Activated T-helper 17 cell treated with anti-CD3 and anti-CD28 coated beads, Interleukin-2, amount 50 U/mL, for 72 hours (primary cell): ENCODE measurements at places on chromosomes 16 and 17. TPM values are rescaled to one million over a fixed set of nuclear protein-coding genes. Genes with fewer than 3 reads are reported as not detected.

The ACBD4 gene
- 9.8 TPM for total RNA-seq

GRCh38 chr16:64841071-64841470, 280.8 kb downstream of the CDH11 start:
- ATAC-seq = no peak

- ATAC-seq = no peak
Measured at GRCh38 chr17:12727076-12727760, 61.5 kb downstream of the MYOCD start.

- no peak for ATAC-seq
Measured at GRCh38 chr16:2505695-2506094, 8.1 kb upstream of the ATP6V0C start.

The ZFP3 gene
- 1.4 TPM for total RNA-seq

GRCh38 chr17:64126918-64127317, 3.0 kb downstream of the ERN1 start:
- ATAC-seq = no peak

GRCh38 chr16:29318037-29318436, 88.5 kb downstream of the NPIPB11 start:
- no peak for ATAC-seq

The ABCA9 gene
- not detected for total RNA-seq

DNA sequence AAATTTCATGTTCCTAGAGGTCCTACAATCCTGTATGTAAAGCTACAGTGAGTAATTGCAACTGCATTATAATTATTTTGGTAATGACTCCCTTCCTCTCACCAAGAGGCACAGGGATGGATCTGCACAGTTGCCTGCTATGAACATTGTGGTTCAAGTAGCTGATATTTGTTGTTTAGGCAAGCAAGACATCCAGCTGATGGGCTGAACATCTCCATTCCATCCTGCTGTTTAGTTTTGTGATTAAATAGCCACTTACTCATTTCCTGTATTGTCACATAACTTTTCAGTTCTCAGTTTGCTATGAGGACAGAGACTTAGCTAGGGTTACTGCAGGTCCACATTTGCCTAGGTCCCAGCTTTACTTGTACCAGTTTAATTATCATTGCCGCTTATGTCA, 181.2 kb upstream of the TBX2 start:
- ATAC-seq = peak; percentile 38

- no peak for ATAC-seq
Measured at GRCh38 chr16:51710186-51710585, 559.1 kb upstream of the SALL1 start.

DNA sequence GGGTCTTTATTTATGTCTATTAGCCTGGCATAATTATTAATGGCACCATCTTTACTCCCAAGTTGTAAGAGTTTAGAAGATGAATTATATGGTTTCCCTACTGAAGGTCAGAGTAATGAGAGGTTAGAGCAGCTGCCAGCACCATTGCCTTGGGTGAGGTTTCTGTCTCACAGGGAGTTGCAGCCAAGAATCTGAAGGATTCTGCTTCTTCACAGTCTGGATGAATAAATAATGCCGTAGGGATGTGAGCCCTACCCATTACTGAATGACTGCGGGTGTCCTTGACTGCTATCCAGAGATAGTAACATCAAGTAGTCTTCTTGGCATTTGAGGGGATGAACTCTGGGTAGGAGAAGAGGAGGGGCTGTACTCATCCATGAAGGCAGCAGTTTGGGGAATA, 52.8 kb upstream of the SMIM36 start:
- no peak for ATAC-seq

GRCh38 chr17:59093702-59094231, 12.9 kb downstream of the TRIM37 start:
- ATAC-seq = no peak

The HOXB6 gene
- 0.37 TPM for total RNA-seq

- no peak for ATAC-seq
Measured at GRCh38 chr17:70879401-70879800, 710.1 kb downstream of the KCNJ2 start.

The ST6GALNAC1 gene
- total RNA-seq = 2.5 TPM

The PLLP gene
- total RNA-seq = not detected

The ZNF764 gene
- total RNA-seq = 14.1 TPM

- peak; percentile 68 for ATAC-seq
Measured at GRCh38 chr17:7716901-7717755, at the start of gene DNAH2. Gene DNAH2, plus strand, starts transcription at chr17:7717744. Its CDS starts 1,991 bp downstream, at chr17:7719735.

DNA sequence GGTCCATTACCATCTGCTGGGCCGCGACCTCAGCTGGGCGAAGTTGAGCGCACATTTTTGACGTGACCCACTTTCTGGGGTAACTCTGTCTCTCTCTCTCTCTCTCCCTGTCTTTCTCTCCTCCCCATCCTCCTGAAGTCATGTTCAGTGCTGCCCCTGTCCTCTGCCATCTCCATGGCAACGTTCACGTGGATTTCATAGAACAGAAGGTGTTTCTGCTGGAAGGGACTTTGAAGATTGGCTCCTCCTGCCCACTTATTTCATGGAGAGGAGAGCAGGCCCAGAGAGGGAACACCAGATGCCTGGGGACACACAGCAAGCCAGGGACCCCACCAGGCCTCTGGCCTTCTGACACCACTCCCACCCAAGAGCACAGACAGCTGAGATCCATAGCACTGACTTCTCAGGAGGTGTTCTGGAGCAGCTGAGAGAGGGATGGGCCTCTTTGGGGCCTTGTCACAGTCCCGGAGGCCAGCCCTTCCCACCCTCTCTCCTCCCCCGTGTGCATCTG, 4.2 kb upstream of the CCNF start:
- ATAC-seq = no peak

The DNAH9 gene
- not detected for total RNA-seq

The CLEC19A gene
- not detected for total RNA-seq

GRCh38 chr17:8186446-8186786, 3.6 kb downstream of the BORCS6 start:
- no peak for ATAC-seq

GRCh38 chr17:9928601-9929333, 23.7 kb upstream of the RCVRN start:
- ATAC-seq = no peak

GRCh38 chr17:55177159-55177854, 87.5 kb upstream of the HLF start:
- ATAC-seq = no peak

DNA sequence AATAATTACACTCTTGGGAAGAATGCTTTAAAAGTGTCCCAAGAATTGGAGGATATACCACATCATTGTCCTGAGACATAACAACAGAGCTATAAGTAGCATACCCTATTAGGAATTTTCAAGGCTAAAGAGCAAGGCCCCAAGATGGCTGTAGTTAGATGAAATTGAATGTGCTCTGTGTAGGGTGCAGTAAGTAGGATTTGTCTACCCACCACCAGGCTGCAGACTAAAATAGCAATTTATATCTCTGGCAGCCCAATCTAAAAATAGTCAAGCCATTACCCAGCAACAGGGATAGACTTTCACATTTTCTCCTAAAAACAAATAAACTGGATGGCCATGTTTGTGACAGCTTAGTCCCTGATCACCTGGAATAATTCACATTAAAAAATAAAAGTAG, 5.6 kb downstream of the MMD start:
- no peak for ATAC-seq

The BIRC5 gene
- total RNA-seq = 104 TPM

DNA sequence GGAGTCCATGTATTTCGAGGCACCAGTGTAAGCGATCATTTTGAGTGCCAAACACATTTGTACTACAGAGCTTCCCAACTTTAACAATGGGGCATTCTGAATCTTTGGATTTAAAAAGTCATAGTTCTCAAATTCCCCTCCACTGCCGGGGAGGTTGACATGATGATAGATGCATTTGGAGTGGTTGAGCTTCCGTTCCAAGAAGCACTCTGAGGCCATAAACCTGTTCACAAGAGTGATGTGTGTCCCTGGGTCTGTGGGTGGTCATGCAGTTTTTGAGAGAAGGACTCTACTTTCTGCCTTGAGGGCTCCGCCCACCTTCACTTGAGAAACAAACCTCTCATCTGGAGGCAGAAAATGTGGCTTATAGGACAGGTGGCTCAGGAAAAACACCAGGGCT, 43.7 kb downstream of the IRX5 start:
- ATAC-seq = no peak

The TOX3 gene
- not detected for total RNA-seq

The NACA2 gene
- total RNA-seq = not detected

- ATAC-seq = no peak
Measured at GRCh38 chr16:27073733-27074132, 7.0 kb downstream of the C16orf82 start.

- no peak for ATAC-seq
Measured at GRCh38 chr16:50301626-50302471, 35.5 kb downstream of the ADCY7 start.

- no peak for ATAC-seq
Measured at GRCh38 chr16:22388101-22388644, 13.8 kb upstream of the CDR2 start.

DNA sequence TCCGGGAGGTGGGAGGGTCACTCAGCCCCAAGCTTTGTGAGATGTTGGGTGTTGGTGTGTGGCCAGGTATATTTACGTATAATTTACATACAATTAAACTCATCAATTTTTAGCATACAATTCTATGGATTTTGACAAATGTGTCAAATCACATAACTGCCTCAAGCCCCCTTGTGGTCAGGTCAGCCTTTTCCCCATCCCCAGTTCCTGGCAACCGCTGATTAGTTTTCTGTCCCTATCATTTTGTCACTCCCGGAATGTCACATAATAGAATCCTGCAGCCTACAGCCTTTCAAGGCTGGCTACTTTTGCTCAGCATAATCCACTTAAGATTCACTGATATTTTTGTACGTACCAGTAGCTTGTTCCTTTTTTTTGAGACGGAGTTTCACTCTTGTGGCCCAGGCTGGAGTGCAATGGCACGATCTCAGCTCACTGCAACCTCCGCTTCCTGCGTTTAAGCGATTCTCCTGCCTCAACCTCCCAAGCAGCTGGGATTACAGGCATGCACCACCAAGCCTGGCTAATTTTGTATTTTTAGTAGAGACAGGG, 19.3 kb upstream of the RAI1 start:
- ATAC-seq = no peak

- ATAC-seq = no peak
Measured at GRCh38 chr16:77220427-77220826, 21.2 kb downstream of the SYCE1L start.

The CHST6 gene
- not detected for total RNA-seq

The TRIM16 gene
- total RNA-seq = 13.9 TPM

The TNFSF13 gene
- 1.5 TPM for total RNA-seq

GRCh38 chr16:71492786-71493185, 3.7 kb upstream of the ZNF19 start:
- peak; percentile 46 for ATAC-seq

DNA sequence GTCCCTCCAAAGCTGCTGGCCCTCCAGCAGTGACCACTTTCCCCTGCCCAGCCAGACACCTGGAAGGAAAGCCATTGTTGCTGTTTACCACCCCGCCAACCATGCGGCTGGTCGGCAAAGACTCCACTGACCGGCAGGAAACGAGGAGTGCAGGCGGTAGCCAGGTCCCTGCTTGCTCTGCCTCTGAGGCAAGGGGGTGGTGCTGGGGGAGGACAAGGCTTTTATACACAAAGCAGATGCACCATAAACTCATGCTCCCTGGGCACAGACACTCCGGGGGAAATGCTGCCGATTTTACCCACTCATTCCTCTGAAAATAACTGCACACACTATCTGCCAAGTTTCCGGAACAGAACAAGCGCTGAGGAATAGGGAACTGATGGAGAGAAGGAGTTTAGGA, 62.8 kb upstream of the GRIN2A start:
- no peak for ATAC-seq

GRCh38 chr17:20783091-20783490, 203.6 kb downstream of the CDRT15L2 start:
- no peak for ATAC-seq

DNA sequence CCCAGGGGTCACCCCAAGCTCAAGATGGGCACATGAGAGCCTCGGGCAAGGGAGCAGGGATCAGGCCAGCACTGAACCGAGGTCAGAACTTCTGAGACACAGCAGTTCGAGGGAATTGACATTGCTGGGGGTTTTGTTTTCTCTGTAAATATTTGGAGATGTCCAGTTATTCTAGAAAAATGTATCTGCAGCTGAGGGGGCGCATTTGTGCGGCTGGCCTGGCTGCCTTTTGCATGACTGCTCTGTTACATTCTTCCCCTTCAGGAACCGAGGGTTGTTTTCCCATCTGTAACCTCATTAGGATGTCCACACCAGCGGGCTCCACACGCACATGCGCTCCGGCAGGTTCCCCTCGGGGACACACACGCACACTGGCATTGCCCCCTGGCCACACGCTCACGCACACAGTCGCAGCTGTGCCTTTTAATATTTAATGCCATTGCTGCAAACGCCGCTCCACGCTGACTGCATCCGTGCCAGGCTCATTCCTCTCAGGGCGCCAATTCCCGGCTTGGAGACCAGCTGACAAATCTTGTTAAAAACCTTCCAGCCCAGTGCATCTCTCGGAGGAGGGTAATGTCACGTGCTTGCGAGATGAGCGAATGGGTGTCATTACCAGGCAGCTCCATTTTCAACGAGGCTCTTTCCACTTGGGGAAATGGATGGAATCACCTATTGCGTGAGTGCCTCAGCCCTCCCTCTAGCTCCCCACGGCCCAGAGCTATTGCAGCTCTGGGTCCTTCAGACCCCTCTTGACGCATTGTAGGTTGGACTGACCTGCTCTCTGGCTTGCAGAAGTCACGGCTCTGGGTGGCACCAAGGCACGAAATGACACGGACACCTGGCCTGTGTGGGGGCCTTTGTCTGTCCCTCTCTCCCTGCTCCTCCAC, 13.1 kb downstream of the CCR7 start:
- peak; percentile 5 for ATAC-seq
